M059J (cell line): ENCODE measurements at places on chromosomes 3 and 15. TPM values are rescaled to one million over a fixed set of nuclear protein-coding genes. Genes with fewer than 3 reads are reported as not detected.

DNA sequence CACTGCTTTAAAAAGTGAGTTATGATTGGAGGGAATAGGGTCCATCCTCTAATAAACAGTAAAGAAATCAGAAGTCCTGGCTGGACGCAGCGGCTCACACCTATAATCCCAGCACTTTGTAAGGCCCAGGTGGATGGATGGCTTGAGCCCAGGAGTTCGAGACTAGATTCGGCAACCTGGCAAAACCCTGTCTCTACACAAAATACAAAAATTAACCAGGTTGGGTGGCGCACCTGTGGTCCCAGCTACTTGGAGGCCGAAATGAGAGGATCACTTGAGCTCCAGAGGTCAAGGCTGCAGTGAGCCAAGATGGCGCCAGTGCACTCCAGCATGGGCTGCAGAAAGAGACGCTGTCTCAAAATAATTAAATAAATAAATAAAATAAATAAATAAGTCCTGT lies 171.2 kb downstream of the POTEB3 start:
- no peak for DNase-seq

DNA sequence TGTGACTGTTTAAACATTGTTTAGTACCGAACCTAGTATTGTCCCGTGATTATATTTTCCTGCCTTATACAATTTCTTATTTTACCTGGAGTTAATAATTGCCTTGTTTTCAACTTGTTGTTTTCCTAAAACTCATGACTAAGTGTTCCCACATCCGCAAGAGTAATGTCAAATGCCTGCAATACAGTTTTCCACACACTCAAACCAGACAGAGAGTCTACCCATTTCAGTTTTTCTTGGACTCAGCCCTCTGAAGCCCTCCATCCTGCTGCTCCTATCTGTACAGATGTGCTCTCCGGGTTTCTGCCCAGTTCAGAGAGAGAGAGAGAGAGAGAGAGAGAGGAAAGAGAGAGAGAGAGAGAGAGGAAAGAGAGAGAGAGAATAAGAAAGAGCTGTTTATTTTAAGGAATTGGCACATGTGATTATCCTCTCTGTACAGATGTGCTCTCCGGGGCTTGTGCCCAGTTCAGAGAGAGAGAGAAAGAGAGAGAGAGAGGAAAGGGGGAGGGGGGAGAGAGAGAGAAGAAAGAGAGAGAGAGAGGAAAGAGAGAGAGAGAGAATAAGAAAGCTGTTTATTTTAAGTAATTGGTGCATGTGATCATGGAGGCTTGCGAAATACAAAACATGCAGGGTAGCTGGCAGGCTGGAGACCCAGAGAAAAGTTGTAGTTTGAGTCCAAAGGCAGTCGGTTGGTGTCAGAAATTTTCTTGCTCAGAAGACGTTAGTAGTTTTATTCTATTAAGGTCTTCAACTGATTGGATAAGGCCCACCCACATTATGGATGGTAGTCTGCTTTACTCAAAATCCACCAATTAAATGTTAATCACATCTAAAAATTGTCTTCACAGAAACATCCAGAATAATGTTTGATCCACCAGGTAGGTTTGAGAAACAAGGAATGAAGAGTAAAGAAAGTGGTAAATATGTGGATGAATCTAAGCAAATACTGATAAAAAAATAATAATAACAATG lies 104.1 kb upstream of the GOLGA8J start:
- peak; percentile 40 for DNase-seq

- peak; percentile 84 for DNase-seq
These were observed 11.1 kb downstream of the IGF2BP2 start for GRCh38 chr3:185813691-185814215.

DNA sequence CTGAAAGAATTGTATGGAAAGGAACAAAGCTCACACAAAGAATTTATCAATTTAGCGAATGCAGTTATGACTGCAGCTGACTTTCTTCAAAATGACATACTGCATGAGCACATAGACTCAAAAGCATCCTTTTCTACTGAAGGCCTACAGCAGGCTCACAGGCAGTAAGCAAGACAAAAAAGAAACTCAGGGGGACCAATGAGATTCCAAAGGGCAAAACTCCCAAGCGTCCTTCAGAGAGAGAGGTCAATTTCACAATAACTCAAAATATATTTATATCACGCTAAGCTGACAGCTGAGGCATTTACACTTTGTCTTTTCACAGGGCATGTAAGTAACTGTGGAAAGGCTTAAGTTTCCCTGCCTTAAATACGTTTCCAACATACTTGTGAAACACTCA lies 427.9 kb upstream of the RASGRP1 start:
- DNase-seq: no peak

DNA sequence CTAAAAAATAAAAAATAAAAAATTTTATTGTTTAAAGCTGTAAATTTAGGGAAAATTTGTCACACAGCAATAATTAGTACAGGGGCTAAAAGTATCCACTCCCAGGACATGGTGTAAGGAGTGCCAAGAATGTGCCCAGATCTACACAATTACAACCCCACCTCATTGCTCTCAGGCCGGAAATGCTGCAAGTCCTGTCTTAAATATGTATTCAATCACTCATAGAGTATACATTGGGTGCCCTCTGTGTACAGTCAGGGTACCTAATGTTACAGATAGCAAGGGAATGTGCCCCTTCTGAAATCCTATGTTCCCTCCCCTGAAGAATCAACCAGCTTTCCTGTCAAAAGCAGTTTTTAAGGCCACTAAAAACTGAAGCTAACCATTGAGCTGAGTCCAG lies 106.6 kb downstream of the MECOM start:
- no peak for DNase-seq

DNA sequence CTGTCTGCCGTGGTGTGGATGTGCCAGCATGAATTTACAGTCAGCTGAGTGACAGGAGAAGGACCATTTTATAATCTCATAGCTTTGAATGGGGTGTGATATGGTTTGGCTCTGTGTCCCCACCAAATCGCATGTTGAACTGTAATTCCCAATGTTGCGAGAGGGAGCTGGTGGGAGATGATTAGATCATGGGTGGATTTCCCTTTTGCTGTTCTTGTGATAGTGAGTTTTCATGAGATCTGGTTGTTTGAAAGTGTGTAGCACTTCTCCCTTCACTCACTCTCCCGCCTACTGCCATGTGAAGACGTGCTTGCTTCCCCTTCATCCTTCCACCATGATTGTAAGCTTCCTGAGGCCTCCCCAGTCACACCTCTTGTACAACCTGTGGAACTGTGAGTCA lies 111.9 kb upstream of the CHD2 start:
- DNase-seq: no peak

- peak; percentile 90 for DNase-seq
These were observed 275.6 kb downstream of the ZNF621 start for GRCh38 chr3:40800343-40800742.

DNA sequence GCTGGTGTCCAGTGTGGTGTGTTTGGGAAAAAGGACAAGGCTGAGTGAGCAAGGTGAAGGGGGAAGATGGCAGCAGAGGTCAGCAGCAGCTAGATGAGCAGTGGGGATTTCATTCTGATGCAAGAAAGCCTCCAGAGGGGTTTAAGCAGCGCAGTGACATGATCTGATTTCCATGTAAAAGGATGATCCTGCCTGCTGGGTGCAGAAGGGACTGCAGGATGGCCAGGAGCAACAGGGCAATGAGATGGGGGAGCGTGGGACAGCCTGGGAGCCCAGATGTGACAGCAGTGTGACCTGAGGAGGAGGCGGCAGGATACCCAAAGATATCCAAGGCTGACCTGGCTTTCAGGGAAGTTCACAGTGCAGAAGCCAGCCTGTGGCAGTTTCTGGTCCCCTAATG lies 6.1 kb downstream of the WNT7A start:
- no peak for DNase-seq

DNA sequence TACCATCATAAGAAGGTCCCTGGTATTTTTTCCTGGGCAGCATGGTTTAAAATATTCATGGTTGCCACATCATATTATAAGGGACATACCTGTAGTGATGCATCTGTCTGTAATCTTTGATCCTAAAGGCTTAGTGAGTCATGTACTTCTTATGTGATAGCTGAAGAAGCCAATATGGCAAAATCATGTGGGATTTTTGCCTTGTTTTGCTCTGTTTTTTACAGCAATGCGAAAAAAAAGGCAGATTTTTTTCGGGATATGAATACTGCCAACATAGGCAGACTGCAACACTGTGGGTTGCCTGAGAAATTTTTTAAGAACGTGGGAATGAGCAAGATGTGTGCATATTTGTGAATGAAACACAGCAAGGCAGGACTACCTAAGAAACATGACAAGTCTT lies 11.3 kb upstream of the PYGO1 start:
- DNase-seq: no peak

- DNase-seq: peak; percentile 60
These were observed 34.8 kb upstream of the PFN2 start for GRCh38 chr3:150005243-150006112.

DNA sequence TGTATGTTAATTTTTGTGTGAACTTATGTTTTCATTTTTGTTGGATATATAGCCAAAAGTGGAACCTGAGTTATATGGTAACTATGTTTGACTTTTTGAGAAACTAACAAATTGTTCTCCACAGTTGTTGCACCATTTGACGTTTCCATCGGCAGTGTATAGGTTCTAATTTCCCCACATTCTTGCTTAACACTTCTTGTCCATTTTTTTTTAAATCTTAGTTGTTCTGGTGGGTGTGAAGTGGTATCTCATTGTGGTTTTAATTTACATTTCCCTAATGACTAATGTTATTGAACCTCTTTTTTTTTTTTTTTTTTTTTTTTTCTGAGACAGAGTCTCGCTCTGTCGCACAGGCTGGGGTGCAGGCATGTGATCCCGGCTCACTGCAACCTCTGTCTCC lies 8.0 kb downstream of the NISCH start:
- no peak for DNase-seq

GRCh38 chr15:100794008-100794407 lies 85.6 kb upstream of the ALDH1A3 start:
- no peak for DNase-seq

GRAMD2A gene
- 0.34 and 0.44 TPM in 2 replicates for total RNA-seq

ZBTB47 gene
- 5.0 and 5.5 TPM in 2 replicates for total RNA-seq

GPR149 gene
- total RNA-seq: not detected in 2 replicates

SPINK8 gene
- not detected in 2 replicates for total RNA-seq
